Inflammatory macrophage treated with lipopolysaccharide for 4 hours (primary cell): ENCODE measurements at places on chromosomes 2 and 18.

GRCh38 chr18:24490539-24490938, 30.1 kb downstream of the HRH4 start:
- peak; percentile 29 for DNase-seq

DNA sequence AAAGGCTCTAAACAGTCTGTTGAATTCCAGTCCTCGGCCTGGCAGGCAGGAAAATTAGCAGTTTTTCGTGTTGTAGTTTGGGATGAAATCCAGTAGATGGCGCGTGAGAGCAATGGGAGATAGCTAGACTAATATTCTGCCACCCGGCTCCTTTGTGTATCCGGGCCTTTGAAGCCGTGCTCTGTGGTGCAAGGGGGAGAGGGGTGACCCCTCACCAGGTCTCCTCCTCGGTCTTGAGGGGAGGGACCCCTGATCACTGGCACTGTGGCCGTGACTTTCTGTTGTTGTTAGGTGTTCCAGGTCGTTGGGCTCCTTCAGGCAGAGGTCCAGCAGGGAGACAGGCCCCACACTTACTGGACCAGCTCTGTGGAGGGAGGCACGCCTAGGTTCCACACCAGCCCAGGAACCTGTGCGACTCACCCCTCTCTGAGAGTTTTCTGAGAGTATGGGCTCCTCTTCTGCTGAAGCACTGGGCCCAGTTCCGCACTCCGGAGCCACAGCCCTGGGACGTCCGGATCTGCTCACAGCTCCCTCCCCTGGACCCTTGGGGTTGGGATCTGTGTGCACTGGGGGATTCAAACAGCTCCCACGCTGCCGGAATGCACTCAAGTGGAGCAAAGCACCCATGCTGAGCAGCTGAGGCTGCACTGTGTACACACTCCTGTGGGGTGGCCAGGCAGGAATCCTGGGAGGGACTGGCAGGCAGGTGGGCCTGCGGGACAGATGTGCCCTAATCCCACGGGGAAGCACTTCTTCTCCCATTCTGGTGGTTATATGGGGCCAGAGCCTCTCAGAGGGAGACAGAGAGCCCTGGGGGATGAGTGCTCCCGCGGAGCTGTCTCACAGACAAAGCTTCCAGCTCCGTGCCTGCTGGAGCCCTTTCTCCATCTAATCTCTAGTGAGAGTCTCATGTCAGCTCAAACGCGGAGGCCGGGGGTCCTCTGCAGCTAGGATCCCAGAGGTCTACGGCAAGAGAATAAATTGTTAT, 8.8 kb downstream of the GKN2 start:
- DNase-seq, result peak; percentile 47

DNA sequence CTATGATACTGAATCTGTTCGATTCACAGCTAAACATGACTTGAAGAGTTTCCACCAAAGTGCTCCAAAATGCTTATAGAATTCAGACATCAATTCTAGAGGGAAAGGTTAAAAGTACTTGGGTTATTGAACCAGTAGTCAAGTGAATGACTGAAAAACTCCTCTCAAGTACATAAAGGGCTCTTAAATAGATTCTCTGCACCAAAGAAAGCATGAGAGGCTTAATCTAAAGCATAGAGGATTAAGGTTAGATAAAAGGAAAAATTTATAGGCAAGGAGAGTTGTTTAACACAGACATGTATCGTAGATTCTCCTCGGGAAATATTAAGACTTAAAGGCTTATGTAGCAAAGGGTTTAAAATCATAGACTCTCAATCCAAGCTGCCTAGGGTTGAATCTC, 701.4 kb downstream of the ERBB4 start:
- no peak for DNase-seq

- peak; percentile 61 for DNase-seq
Measured at GRCh38 chr18:9488538-9488937, 13.2 kb downstream of the RALBP1 start.

GRCh38 chr2:121903037-121903689, 147.7 kb downstream of the TSN start:
- DNase-seq, result no peak

DNA sequence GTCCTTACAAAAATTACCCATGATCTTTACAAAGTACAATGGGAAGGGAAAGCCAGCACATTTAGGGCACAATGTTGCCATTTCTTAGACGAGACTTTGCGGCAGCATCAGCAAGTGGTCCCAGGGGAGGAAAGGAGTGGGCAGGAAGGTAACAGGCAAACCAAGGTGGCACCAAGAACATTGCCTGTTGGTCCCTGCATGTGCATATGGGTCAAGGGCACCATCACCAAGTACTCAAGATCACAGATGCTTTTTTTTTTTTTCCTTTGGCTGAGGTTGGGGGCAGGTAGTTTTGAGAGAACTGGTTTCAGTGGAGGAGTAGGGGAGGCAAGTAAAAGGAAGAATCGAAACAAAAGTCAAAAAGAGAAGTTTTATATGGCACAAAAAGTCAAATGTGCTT, 752 bp upstream of the CYTIP start:
- no peak for DNase-seq

GRCh38 chr18:46484971-46485370, 172.0 kb downstream of the LOXHD1 start:
- DNase-seq, result no peak

- no peak for DNase-seq
Measured at GRCh38 chr2:130917006-130917688, 80.4 kb downstream of the ARHGEF4 start.

GRCh38 chr2:134455426-134455825, 201.6 kb downstream of the MGAT5 start:
- no peak for DNase-seq

- no peak for DNase-seq
Measured at GRCh38 chr18:10332452-10332851, 122.0 kb upstream of the APCDD1 start.

- DNase-seq, result peak; percentile 98
Measured at GRCh38 chr2:113105047-113105785, 22.2 kb upstream of the IL1RN start.

DNA sequence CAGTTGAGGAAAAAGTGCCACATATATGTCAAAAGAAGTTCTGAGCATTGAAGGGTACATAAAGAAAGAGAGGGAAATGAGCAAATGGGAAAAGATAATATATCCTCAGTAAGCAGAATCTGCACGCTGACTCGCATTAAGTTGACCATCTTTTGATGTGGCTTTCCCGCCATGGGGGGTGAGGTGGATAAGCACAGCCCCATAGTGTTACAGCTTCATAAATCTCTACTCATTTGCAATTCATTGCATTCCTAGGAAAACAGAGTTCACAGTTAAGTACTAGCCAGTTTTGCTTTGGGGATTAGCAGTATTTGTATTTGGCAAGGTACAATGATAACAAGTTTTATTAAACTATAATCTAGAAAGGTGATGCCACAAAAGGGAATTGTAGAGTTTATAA, 814.2 kb downstream of the LRP1B start:
- DNase-seq, result no peak

GRCh38 chr2:174786066-174786725, 21.9 kb upstream of the CHRNA1 start:
- no peak for DNase-seq

- DNase-seq, result no peak
Measured at GRCh38 chr18:69734536-69734935, 213.1 kb downstream of the CD226 start.

GRCh38 chr18:45910405-45911023, 56.6 kb downstream of the EPG5 start:
- peak; percentile 34 for DNase-seq

GRCh38 chr2:235390108-235390815, 103.6 kb upstream of the AGAP1 start:
- DNase-seq, result peak; percentile 8

DNA sequence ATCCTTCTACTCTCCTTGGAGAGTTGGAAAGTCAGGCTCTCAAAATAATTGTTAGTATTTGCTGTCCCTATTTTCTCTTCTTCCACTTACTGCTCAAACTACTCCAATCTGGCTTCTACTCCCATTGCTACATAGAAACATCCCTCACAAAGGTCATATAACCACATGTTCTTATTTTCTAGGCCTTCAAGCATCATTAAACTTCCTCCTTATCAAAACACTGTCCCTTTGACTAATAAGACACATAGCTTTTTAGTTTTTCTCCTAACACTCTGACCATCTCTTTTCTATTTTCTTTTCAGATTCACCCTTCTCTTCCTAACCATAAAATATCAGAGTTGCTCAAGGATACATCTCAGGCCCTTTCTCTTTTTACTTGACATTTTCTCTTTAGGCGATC, 148.3 kb downstream of the MBD2 start:
- DNase-seq, result no peak
